CD4-positive, alpha-beta T cell treated with Interleukin-21 for 1 hour (primary cell): ENCODE measurements at places on chromosomes 4 and X.

DNA sequence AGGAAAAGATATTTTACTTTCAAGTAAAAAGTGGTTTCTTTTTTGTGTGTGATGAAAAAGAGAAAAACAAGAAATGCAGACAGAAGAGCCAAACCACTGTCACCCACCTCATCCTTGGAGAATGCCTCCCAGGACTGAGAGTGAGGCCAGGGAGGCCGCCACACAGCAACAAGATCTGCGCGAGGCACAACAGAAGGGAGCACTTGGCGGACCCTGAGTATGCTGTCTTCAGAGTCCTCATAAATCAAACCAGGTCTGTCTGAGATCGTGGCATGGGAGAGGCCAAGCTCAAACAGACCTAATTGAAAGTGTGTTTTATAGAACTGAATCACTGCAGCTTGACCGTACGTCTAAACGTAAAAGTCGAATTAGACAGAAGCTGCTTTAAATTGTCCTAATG, 134.3 kb upstream of the VCX2 start:
- no peak for DNase-seq

GRCh38 chr4:163251204-163251603, 81.2 kb downstream of the NPY1R start:
- no peak for DNase-seq

DNA sequence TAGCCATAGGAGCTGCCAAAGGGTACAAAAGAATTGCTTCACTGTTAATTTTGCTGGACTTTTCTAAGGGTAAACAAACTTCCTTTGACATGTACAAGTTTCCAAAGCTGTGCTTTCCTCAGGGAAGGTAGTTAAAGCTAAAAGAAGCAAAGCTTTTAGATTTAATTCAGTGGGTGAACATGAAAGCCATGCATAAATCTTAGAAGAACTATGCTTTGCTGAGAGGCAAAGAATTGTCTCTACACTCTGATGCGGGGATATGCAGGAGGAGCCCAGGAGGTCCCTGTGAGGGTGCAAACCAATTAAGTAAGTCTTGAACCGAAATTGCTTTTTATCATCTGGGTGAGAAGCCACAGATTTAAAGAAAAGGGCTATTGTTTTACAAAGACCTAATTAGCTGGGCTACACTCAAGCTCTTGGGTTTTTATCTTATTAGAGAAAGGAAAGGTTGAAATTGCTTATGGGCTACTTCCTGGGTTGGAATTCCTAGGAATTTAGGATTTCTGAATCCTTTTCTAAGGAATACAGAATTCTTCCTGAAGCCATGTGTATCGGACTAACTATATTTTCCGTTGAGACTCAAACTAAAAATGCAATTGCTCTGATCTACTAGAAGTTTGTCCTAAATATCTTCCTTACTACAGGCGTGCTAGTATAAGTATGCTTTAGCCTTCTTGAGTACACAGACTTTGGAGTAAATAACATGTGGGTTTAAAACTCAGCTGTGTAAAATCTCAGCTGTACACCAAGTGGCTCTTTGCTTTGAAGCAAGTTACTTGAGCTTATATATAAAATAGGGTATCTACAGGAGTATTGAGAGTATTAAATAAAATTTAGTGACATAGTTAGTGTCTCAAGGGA, 188.4 kb upstream of the ANK2 start:
- no peak for DNase-seq

DNA sequence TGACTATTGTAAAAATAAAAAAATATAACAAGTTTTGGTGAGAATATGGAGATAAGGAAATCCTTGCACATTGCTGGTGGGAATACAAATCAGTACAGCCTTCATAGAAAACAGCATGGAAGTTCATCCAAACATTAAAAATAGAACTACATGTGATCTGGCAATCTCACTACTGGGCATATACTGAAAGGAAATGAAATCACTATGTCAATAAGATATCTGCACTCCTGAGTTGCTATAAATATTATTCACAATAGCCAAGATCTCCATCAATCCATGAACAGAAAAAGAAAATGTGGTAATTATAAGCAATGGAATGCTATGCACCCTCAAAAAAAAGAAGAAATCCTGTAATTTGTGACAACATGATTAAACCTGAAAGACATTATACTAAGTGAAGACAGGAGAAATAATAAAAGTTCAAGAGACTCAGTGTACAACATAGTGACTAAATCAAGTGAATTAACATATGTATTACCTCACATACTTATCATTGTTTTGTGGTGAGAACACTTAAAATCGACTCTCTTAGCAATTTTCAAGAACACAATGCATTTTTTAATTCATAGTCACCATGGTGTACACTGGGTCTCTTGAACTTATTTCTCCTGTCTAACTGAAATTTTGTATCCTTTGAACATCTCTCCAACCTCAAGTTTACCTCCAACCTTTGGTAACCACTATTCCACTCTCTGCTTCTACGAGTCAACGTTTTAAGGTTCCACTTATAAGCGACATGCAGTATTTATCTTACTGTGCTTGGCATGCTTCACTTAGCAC, 1703.7 kb upstream of the AGA start:
- no peak for DNase-seq

GRCh38 chrX:23185951-23186350, 148.7 kb upstream of the PTCHD1 start:
- DNase-seq, result no peak

- DNase-seq, result no peak
Observed at GRCh38 chrX:134173541-134174272, 63.3 kb upstream of the CCDC160 start.

GRCh38 chr4:70651864-70652506, 14.3 kb downstream of the JCHAIN start:
- peak; percentile 51 for DNase-seq

- DNase-seq, result no peak
Observed at GRCh38 chr4:176611951-176612350, 180.8 kb downstream of the VEGFC start.

DNA sequence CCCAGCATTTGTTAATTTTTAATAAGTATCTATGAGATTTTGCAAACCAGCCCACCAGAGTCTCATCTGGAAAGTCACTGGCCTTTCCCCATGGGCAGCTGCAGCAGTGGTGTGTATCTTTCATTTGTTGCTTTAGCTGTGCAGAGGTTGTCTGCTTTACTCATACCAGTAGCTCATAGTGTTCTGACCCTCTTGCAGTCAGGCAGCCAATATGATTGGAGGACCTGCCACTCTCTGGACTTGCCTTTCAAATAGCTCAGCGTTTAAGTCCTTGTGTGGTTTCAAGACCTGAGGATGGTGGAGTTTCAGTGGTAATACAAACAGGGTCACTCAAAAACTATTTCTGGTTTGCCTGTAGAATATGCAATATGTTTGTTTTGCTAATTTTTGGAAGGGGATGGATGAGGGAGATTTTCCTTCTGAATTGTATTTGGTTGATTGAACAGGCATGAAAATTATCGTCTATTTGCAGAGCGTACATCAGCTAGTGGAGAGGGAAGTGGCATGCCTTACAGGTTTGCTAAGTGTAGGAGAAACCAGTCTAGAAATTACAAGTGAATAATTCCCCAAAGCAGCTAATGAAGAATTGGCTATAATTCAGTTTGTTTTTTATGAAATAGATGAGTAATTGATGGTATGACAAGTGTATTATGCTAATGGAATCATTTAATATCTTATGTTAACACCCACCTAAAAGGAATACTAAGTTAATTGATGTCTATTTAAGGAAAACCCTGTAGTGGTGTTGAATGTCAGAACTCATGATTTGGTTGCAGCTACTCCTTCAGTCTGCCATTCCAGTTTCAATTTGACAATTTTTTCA, 8.9 kb downstream of the POLA1 start:
- DNase-seq, result no peak

DNA sequence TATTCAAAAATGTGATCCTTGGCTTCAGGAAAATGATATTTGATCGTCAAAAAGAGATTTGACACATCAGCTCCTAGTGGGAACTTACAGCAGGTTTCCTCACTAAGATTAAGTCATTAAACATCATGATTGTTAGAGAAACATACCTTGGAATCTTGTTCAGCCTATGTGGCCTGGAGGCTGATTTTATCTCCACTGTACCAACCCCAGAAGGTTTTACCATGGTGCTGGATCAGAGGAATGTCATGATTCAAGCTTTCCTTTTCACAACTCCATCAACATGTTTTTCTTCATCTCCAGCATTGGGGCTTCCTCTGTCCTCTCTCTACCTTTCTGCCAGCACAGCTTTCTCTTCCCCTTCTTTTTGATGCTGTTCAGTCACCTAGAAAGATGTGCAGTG, 68.4 kb upstream of the MID1IP1 start:
- no peak for DNase-seq

- no peak for DNase-seq
Observed at GRCh38 chrX:150240643-150240970, 122.5 kb upstream of the MAMLD1 start.

GRCh38 chrX:54043541-54044125, 640 bp downstream of the PHF8 start:
- DNase-seq, result no peak

DNA sequence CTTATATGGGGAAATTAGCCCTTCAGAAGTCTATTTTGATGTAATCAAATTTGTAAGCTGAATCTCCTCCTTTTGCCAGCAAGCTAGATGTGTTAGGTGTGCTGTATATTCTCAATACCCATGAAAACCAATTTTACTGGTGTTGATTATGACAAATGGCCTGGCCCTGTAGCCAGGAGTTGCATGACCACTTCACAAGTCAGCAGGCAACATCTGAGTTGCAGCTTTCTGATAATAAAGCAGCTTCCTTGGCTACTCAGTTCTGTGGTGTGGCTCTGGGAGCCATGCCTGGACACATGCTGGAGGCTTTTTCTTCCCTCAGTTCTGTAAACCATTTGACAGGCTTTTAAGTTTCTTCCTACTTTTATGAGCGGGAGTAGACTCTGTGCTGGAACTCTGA, 154.1 kb upstream of the CXCL13 start:
- no peak for DNase-seq

- no peak for DNase-seq
Observed at GRCh38 chr4:183288955-183289354, 31.1 kb downstream of the CLDN22 start.

DNA sequence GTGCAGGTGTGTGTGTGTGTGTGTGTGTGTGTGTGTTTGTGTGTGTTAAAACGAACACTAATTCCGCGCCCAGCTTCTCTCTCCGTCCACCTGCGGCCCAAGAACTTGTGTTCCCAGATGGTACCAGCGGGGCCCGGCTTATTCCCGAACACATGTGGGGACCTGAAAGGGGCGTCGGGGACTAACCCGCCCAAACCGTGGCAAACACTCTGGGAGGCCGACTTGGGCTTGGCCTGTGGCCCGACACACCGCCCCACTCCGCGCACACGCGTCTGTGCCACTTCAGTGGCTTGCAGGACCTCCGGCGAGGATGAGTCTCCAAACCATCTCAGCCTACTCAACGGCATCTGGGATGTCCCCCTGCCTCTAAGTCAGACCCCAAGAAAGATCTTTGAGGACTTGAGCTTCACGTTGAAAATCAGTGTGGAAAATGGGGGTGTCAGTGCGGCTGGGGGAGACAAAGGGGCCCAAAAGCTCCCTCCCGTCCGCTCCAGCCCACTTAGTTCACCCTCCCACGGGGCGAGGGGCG, 790 bp upstream of the HHIP start:
- no peak for DNase-seq

DNA sequence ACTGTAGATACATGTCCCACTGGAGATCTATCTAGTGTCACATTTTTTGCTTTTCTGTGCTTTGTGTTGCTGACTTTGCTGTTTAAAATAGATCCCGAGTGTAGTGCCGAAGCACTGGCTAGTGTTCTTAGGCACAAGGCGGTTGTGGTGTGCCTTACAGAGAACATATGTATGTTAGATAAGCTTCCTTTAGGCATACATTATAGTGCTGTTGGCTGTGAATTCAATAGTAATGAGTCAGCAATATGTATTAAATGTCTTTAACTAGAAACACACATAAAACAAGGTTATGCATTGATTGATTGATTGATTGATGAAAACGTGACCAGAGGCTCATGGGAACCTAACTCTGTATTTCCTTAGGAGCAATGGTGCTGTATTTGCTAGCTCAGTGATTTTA, 56.2 kb downstream of the COX7B2 start:
- DNase-seq, result no peak

GRCh38 chr4:83109480-83110222, 4.9 kb downstream of the PLAC8 start:
- peak; percentile 40 for DNase-seq

- DNase-seq, result no peak
Observed at GRCh38 chr4:173125216-173125812, 43.3 kb upstream of the GALNT7 start.

- DNase-seq, result no peak
Observed at GRCh38 chr4:141999446-142000143, 363.2 kb downstream of the IL15 start.

GRCh38 chr4:4693258-4693657, 151.4 kb upstream of the STX18 start:
- no peak for DNase-seq

GRCh38 chr4:8099981-8100464, 58.6 kb downstream of the ABLIM2 start:
- no peak for DNase-seq
